NCI-H1417 (cell line): ENCODE measurements at places on chromosomes 1 and 21.

DNA sequence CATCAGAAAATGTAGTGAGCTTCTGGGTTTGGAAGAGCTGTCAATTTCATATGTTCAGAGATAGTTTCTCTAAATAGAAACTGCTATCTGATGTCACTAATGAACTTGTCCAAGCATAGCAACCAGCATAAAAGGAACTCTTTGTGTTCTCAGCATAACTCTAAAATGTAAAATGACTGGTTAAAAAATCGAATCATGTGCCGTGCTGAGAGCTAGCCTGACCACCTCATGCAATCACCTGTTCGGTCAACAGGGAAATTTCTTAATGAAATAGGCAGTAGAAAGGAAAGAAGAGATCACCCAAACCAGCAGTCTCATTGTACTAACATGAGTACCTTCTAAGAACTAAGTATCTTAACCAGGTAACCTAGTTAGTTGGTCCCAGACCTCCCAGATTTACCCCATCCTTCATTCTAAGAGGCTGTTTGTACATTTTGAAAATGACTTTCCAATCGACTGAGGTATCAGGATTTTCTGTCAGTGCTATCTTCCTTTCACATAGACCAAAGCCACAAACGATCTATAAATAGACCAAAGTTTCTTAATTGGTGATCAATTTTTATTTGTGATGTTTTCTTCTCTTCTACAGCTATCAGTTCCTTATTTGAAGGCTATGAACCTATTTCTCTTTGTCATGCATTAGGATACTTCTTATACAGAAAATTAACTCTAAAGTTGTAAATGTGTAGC, 147.3 kb downstream of the TLR5 start:
- DNase-seq = no peak

GRCh38 chr1:11320153-11320936, 47.3 kb downstream of the UBIAD1 start:
- peak; percentile 15 for DNase-seq

GRCh38 chr1:152745289-152745704, 12.5 kb upstream of the KPRP start:
- DNase-seq = peak; percentile 64

- DNase-seq = no peak
Measured at GRCh38 chr1:39335216-39335615, 130.7 kb downstream of the MACF1 start.

- no peak for DNase-seq
Measured at GRCh38 chr1:200211157-200211556, 183.6 kb downstream of the NR5A2 start.

DNA sequence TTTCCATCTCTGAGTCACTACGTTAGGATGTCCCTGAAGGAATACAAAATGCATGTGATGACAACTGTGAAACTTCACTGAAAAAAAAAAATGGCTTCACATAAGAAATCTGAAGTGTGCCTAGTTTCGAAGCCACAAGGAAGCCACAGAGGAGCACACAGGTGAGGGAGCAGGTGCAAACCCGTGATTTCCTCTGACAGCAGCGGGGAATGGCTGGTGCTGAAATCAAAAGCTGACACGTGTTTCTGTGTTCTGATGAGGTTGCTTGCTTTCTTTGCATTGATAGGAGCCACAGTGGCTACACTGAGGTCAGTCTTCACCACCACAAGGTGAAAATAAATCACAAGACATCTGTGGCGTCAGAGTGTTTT, 105.7 kb upstream of the TLR5 start:
- peak; percentile 16 for DNase-seq

- DNase-seq = no peak
Measured at GRCh38 chr1:31703431-31704270, at the start of gene COL16A1. COL16A1 (minus strand) TSS chr1:31704017; CDS start chr1:31702193, 1,824 bp downstream.

DNA sequence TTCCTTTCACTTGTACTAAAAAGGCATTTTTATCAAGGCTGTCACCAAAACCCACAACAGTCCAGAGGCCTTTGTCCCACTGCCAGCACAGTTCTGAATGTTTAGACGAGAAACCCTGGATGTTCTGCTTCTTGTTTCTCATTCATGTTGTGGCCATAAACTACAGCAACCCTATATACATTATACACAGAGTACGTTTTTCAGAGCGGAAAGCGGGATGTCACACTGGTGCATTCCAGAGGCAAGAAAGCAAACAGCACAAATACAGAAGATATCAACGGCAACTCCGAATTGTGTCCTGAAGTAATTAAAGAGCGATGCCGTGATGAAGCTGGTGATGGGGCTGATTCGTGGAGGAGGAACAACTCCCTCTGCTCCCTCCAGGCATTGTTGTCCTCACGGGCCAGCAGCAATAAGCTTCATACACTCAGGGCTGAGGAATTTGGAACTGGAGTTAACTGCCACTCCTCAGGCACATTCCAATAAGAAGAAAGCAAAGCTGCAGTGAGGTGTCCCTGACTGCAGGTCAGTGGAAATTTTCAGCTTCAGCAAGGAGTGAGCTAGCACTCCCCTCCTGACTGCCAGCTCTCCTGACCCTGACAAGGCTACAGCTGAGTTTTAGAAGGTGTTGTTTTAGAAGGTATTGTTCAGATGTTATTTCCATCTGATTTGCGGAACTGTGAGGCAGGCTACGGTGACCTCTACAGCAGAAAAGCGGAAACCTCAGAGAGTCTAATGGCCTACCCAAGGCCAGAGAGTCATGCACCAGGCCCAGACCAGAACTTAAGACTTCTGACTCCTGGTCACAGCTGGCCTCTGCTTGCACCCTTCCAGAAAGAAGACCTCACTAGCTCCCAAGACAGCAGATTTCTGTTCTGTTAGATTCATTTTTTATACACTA, 149.0 kb downstream of the TGFBR3 start:
- DNase-seq = no peak

GRCh38 chr1:215606564-215607168, 39.6 kb downstream of the KCTD3 start:
- peak; percentile 22 for DNase-seq

- no peak for DNase-seq
Measured at GRCh38 chr1:213986925-213987250, 885 bp upstream of the PROX1 start.

GRCh38 chr1:23478896-23479665, 4.9 kb downstream of the ASAP3 start:
- DNase-seq = no peak

DNA sequence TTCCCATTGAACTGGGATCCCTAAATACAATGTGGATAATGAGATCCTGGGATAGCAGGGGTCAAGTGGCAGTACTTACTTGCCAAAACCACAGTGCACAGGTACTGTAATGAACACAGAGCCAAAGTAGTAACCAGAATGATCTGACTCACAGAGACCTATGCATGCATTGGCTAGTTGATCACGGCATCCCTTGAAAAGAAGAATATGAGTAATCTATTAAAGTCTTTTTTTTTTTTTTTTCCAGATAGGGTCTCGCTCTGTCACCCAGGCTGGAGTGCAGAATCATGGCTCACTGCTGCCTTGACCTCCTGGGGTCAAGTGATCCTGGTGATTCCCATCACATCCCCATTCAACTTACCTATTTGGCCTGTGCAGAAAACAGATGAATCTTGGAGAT, 29.4 kb upstream of the EIF4G3 start:
- DNase-seq = no peak

GRCh38 chr1:156859523-156860112, 701 bp upstream of the INSRR start:
- peak; percentile 82 for DNase-seq

GRCh38 chr1:36594023-36594422, 111.3 kb upstream of the CSF3R start:
- DNase-seq = peak; percentile 80

DNA sequence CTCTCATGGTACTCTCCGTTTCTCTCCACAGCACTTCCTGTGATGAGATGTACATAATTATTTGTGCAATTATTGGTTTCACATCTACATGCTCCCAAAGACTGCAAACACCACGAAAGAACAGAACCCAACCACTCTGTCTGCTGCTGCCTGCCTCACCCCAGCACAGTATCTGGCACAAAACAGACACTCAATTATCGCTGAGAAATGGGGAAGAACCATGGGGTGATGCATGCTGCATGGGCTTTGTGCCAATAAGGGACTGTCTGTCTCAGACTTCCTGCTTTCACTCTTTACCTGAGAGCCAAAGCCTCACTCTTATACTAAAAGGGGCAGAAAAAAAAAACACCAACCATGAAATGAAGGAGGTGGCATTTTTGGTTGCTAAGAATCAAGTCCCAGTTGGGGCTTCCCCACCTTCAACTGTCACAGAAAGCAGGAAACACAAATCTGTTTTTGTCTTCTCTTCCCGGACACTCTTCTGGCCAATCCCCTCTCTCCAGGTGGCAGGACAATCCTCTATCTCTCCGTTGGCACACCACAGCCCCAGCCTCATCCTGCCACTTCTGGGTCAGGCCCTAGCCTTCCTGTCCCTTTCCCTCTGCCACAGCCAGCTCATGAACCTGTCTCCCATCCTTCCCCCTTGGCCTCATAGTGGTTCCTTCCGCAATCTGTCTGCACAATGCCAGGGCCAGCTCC, 82.0 kb downstream of the TGFBR3 start:
- no peak for DNase-seq

DNA sequence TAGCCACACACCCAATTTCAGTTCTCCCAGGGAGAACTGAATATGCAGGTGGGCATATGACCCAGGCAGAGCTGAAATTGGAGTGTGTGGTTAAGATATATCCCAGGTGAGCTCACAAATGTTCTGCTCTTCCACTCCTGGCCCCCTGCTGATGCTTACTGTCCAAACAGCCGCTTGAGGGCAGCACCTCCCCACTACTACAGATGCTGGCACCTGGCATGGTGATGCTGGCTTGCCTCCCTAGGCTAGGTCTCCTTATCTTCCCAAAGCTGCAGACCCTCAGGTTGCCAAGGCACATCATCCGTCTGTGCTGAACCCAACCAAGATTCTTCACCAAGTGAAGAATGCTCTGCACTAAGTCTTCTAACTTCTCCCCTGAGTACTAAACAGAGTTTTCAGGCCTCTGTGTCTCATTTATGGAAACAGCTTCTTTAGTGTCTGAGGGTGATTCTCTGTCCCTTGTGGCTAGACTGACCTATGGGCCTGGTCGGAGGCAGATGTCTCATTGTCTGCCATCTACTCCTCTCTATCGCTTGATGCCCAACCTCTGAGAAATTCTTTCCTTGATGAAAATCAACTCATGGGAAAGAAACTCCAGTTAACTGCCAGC, 27.2 kb downstream of the XCL1 start:
- peak; percentile 63 for DNase-seq

GRCh38 chr1:67227196-67227595, 60.9 kb downstream of the IL23R start:
- no peak for DNase-seq

GRCh38 chr1:155063550-155064110, at the start of gene EFNA4:
EFNA4 (plus strand) TSS chr1:155063740; CDS start chr1:155063824, 84 bp downstream.
- peak; percentile 91 for DNase-seq

DNA sequence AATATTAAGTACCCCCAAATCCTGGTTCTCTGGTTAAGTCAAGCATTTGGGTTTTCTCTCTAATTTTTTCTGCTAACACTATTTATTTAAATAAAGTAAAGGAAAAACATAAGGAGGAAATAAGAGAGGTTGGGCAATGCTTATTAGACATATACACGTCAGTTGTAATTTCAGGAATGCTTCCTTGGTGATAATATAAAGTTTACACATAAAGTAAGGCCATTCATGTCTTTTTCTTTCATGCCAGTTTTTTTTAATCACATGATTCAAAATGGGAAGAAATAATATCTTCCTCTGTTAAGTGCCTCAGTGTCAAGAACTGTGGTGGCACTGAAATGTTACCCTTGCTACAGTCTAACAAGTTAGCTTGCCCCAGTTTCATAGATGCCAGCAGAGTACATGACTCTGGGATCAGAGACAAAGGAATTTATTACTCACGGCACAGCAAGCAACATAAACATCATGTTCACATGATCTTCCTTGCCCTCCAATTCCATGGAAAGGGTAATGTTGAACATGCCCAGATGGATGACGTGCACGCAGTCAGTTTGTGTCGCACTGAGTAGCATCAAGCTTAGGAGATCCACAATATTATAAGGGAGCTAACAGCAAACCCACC, 184.9 kb downstream of the PLA2G4A start:
- DNase-seq = no peak

- no peak for DNase-seq
Measured at GRCh38 chr1:83704350-83704749, 294.6 kb downstream of the TTLL7 start.

DNA sequence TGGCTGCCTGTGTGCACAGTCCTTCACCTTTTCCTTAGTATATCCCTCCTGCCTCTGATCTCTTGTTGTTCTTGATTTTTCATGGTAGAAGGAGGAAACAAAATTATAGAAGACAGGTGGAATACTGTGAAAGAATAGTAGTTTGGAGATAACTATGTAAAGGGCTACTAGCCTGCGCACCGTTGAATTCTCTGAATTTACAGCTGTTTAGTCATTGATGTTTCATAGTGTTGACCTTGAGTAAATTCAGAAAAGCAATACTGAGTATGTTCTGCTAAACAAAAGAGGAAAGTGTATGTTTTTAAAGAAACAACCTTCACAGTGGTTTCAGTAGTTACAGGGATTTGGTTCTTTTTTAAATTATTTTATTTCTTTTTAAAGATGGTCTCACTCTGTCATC, 18.1 kb downstream of the CAMTA1 start:
- DNase-seq = no peak

DNA sequence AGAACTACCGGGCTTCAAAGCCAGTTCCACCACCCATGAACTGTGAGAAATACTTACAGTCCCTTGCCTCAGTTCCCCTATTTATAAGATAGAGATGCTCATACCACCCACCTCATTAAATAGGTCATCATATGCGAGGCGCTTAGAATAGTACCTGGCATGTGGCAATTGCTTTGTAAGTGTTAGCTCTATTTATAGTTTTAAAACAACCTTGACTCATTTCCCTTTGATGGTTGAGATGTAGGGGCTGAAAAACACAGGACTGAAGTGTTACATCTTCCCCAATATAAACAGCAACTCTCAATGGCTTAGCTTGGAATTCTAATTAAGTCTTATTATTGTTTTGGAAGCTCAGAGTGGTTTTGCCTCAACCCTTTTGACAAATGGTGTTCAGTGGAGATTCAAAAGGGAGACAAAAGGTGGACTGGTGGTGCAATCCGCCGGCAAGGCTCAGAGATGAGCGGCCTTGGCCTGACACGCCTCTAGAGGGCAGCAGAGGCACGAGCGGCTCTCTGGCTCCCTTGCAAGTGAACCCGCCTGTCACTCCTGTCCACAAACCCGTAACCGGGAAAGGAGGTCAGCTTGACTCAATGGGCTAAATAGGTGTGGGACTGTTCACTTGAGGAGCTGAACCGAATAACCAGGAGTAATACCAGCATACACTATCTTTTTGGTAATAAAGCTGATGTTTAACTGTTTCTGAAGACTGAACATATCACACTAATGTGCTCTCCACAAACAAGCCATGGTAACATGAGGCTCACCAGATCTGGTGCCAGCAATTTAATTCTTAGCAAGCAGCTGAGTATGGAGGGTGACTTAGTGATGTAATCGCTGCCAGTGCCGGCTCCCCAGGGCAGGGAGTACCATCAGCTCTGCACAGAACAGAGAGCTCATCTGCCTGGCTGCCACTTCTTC, 19.5 kb upstream of the SMYD2 start:
- DNase-seq = peak; percentile 88
